ENCODE measurements at places on chromosomes 4 and X.

DNA sequence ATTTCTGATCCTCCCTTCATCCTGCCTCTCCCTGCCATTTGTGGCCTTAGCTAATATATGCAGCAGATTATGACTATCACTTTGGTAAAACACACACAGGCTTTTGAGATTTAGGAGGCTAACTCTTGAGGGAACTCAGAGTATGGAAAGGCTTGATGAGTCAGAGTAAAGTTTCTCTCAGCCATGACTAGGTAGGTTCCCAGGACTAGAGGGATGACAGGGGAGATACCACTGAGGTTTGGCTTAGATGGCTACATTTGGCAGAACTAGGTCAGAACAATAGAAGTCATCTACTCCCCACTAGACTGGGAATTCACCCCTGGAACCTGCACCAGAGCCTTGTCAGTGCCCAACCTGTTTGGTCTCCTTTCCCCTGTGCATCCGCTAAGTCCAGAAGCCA, 585.7 kb downstream of the TLL1 start:
- no peak for DNase-seq
- H3K4me3 ChIP-seq = no peak overlapping the region

GRCh38 chr4:90030953-90031352, 96.2 kb upstream of the CCSER1 start:
- H3K36me3 ChIP-seq = no peaks in the 10 kb centered on the region
- no peak overlapping the region for H3K4me3 ChIP-seq
- H3K27me3 ChIP-seq = no peaks in the 10 kb centered on the region
- no peaks in the 10 kb centered on the region for H3K4me1 ChIP-seq
- no peak overlapping the region for H3K27ac ChIP-seq

DNA sequence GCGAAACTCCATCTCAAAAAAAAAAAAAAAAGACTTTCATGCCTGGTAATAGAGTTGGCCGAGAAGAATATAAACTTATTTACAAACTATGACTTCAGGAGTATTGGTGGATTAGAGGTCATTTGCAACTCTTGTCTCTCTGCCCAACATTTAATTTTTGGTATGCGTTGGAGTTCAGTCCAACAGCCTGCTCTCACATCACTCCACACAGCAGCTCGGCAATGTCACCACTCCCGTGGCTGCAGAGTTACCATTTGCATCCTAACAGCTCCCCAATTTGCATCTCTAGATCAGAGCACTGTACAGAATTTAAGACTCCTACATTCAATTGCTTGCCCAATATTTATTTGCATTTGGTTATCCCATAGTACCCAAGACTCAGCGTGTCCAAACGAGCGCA, 40.9 kb upstream of the AP1AR start:
- no peak overlapping the region for H3K27ac ChIP-seq
- peaks cover 4% of the 10 kb centered on the region for H3K36me3 ChIP-seq
- H3K27me3 ChIP-seq = no peaks in the 10 kb centered on the region
- H3K4me3 ChIP-seq = no peak overlapping the region
- no peak for DNase-seq
- no peaks in the 10 kb centered on the region for H3K4me1 ChIP-seq

DNA sequence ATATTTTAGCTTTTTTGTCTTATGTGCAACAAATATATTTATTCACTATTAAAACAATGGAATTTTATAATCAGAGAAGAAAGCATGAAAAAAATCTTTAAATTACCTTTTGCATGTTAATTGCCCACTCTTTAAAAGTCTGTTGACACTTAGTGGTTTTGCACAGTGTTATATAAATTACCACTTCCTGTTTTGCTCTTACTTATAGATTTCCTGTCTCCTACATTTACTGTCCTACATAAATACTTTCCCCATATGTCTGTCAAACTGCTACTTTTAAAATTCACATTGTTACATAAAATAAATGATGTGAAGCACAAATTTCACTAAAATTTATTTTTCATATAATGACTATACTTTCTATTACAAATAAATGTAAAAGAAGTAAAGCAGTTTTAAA, 161.1 kb upstream of the NDST4 start:
- peaks cover 29% of the 10 kb centered on the region for H3K4me1 ChIP-seq
- H3K27me3 ChIP-seq = peaks cover 1% of the 10 kb centered on the region
- H3K4me3 ChIP-seq = no peak overlapping the region

DNA sequence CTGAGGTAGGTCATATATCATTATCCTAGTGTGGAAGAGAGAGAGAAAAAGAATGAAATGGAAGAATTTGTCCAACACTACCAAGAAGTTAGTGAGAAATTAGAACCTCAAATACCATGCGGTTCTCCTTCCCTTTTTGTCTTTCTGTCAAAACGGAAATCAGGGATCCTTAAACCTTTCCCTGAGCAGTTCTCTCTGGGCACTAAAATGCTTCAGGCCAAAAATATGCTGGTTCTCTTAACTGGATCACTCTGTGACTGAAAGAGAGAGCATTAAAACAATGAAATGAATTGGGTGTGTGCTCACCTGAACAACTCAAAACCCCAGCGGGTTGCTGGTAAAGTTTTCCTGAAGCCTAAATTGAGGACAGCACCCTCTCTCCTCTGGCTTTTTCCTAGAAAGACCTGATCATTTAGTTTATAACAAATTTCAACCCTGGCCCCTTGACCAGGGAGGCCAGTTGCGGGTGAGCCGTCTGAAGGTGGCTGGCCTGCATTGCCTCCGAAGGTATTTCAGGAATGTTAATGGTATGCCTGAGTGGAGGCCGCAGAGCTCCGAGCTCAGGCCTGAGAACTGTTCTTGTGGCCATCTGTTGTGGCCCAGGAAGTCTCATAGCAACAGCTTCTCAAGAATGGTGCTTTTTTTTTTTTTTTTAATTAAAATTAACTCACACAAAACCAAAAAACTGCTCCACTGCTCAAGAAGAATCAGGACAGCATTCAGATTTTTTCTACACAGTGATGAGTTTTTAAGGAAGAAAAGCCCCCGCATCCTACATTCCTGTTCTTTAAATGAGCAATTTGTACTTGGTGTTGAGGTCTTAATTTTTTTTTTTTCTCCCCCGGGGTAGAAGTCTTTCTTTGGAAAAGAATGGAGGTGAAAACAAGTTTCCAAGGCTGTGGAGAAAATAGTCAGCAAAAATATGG, 155.1 kb downstream of the SHROOM3 start:
- H3K4me3 ChIP-seq = no peak overlapping the region
- H3K4me1 ChIP-seq = no peaks in the 10 kb centered on the region
- no peaks in the 10 kb centered on the region for H3K36me3 ChIP-seq
- peaks cover 48% of the 10 kb centered on the region for H3K27me3 ChIP-seq

- no peaks in the 10 kb centered on the region for H3K27me3 ChIP-seq
- peaks cover 24% of the 10 kb centered on the region for H3K36me3 ChIP-seq
- DNase-seq = no peak
- H3K4me3 ChIP-seq = no peak overlapping the region
- peaks cover 5% of the 10 kb centered on the region for H3K4me1 ChIP-seq
Measured at GRCh38 chr4:127975121-127975770, 10.0 kb downstream of the ABHD18 start.

All from activated CD4-positive, alpha-beta memory T cell treated with anti-CD3 and anti-CD28 coated beads, Interleukin-2, amount 10 ng/mL, durations not matched to agents 7 days and 5 days (primary cell).